ENCODE measurements at places on chromosomes 6 and 20.

DNA sequence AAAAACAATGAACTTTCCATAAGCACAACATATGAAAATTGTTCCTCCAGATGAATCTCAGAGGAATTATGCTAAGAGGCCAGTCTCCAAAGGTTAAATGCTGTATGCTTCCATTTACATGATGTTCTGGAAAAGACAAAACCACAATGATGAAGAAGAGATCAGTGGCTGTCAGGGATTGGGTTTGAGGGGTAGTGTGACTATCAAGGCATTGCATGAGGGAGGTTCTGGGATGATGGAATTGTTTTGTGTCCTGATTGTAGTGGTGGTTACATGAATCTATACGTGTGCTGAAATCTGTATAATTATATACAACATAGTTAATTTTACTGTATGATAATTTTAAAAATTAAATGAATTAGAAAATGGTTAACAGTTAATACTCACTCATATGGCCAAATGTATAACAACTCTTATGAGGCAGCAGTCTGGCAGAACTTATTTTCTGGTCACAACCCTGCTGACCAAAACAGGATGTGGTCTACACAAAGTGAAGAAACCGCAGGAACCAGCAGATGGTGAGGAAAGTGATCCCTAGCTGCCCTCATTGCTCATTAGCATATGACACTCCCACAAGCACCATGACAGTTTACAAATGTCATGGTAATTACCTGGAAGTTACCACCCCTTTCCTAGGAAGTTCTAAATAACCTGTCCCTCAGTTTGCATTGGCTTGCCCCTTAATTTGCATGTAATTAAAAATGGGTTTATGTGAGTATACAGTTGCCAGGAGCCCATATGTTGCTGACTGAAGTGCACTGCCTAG is 31.9 kb downstream of the NSFL1C start:
- DNase-seq, result no peak

GRCh38 chr6:43768983-43769525 is 957 bp upstream of the VEGFA start:
- peak; percentile 89 for DNase-seq

GRCh38 chr6:37050045-37050853 is 44.8 kb downstream of the FGD2 start:
- no peak for DNase-seq

DNA sequence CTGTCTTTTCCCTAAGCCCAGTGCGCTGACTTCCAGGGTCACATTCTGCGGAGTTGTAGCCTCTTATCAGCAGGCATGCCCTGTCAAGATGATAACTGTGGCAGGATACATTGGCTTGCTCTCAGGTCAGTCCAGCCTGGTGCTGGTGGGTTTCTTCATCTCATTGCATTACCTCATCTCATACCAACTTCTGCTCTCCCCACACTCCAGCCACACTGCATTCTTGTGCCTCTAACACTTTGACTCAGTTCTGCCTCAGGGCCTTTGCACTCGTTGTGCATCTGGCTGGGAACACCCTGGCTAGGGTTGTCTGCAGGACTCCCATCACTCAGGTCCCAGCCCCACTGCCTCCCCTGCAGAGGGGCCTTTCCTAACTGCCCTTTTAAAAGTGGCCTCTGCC is 110.3 kb upstream of the BACH2 start:
- DNase-seq, result no peak

DNA sequence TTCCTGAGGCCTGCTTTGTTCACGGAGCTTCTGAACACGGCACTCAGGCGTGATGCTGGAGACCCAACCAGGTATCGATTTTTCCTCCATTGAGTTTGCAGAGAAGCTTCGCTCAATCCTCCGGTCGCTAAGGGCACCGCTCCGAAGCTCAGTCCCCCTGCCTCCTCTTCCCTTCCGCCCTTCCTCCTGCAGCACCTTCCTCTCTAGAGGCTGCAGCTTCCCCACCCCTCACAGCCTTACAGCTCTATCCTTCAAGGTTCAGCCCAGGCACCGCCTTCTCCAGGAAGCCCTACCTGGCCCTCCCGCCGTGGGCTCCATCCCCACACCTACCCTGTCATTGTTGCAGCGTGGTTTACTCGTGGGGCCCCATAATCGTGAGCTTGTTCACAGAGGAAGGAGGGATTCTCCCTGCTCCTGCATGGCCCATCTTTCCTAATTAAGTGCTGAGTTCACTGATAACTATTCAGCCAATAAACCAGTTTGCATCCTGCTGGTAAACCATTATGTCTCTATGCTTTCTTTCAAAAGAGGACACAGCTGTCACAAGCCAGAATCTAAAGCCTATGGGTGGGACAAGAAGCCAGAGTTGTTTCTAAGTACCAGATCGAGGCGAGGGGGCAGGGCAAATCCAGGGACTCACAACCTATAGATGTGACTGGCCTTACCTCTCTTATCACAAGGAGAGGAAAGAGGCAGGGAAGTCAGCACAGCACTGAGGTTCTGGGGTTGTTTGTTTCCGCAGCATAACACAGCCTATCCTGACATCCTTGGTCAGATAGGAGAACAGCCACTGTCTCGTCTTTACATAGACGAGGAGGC is 152.0 kb downstream of the GRM4 start:
- DNase-seq, result no peak

DNA sequence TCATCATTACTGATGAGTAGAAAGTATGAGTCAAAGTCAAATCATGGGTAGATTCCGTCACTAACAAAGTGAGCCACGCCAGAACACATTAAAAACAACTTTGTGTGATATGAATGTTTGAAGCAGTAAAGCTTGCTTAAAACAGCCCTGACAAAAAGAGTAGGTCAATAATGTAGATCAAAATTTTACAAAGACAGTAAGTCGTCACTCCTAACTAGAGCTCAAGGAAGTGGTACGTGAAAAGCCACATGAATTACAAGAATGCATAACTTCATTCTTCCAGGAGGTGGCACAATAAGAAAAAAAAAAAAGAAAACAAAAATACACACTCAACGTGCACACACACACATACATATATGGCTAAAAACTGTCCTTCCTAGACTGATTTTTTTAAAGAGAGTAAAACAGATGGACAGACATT is 69.9 kb downstream of the HACE1 start:
- DNase-seq, result no peak

DNA sequence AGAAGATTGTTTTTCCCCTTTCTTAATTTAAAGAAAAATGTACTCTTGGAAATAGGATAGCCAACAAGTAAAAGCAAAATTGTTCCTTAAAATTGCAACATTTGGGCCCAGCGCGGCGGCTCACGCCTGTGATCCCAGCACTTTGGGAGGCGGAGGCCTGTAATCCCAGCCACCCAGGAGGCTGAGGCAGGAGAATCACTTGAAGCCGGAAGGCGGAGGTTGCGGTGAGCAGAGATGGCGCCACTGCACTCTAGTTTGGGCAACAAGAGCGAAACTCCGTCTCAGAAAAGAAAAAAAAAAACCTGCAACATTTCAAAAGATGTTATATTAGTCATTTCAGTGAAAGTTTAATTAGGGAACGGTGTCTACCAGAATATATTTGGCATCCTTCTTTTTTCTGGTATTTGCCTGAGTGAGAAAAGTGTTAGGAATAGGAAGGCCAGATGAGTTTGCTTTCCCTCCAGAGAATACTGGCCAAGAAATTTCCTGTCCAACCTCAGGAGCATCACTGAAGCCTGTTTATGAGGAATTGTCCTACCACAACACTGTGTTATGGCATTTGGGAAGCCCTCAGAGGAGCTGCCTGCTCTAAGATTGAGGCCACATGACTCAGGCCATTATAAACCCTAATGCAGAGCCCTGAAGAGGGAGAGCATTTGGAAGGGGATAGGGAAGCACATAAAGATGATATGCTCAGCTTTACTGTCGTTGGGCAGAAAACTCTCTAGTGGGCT is 1.2 kb upstream of the GJA1 start:
- DNase-seq, result no peak

- DNase-seq, result no peak
These were observed 65.7 kb upstream of the TNFRSF21 start for GRCh38 chr6:47375426-47375825.

- no peak for DNase-seq
These were observed 108.1 kb downstream of the TMEM200A start for GRCh38 chr6:130473886-130474285.

DNA sequence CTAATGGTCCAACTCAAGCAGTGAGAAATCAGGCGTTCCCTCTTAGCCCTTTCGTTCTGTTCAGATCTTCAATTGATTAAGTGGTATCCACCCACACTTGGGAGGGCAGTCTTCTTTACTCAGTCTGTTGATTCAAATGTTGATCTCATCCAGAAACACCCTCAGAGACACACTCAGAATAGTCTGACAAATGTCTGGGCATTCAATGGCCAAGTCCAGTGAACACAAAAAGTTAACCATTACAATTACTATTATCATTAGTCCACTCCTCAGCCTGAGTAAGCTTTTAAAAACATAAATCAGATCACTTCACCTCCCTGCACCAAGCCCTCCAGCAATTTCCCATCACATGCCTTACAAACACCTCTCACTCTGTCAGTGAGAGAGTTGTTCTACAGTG is 423.2 kb downstream of the RFPL4B start:
- DNase-seq, result no peak

DNA sequence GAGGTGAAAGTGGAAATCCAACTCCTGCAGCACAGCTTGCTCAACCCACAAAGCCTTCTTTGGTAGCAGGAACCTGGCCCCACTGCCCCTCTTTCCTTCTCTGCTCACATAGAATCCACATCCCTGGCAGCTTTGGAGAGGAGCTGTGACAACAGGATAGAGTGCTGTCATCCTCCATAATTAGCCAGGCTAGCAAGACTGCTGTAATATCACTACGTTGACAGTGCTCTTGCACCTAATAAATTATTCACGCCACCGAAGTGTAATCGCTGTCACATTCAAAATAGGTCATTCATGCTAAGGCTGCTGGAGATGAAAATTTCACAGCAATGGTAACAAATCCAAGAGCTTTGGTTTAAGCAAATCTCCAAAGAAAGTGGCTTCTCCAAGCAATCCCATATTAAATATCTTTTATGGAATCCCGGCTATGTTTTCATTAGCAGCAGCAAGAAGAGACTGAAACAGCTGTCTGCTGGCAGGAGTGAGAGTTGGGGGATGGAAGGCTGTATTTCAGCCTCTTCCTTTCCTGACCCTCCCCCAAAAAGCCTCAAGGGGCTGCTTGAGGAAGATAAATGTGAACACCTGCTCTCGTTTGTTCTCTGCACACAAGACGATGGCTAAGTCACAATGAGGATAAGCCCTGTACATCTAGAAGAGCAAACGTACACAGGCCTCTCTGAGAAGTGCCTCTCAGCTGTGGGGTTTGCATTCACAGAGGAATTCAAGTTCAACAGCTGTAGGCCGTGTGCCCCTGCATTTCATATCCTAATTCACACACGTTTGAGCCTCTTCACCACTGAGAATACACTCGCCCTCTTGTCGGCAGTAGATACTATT is 16.5 kb downstream of the RIPOR2 start:
- DNase-seq, result peak; percentile 73

- DNase-seq, result no peak
These were observed 159.9 kb upstream of the PCSK2 start for GRCh38 chr20:17066902-17067301.

DNA sequence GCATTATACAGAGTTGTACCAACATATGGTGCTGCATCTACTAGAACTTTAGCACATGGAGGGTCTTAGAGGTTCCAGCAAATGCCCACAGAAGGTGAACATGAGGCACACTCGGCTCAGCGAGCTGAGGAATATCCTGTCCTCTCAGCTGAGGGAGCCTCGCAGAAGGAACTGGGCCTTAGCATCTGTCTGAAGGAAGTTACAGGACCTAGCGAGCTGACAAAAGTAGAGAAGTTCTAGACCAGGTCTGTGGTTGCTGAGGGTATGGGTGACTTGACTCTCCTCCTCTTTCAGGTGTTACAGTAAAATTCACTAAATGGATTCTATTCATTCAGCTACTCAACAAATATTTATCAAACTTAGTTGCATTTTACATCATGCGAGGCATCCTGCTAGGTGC is 157.2 kb downstream of the ZDHHC14 start:
- DNase-seq, result no peak

DNA sequence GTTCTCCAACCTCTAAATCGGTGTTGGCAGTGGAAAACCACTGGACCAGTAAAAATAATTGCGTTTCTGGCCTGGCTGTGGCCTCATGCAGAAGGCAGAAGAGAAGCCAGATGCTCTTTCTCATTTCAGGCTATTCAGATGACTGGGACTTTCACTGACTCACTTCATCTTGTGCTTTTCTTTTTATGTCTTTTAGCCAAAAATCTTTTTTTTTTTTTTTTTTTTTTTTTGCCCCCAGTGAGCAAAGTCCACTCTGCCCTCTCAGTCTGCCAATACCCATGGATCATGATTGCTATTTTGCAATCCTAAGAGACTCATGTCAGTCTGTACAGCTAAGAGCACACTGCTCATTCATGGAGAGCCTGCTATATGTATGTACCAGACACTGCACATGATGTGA is 962.5 kb downstream of the KIF16B start:
- DNase-seq, result no peak

DNA sequence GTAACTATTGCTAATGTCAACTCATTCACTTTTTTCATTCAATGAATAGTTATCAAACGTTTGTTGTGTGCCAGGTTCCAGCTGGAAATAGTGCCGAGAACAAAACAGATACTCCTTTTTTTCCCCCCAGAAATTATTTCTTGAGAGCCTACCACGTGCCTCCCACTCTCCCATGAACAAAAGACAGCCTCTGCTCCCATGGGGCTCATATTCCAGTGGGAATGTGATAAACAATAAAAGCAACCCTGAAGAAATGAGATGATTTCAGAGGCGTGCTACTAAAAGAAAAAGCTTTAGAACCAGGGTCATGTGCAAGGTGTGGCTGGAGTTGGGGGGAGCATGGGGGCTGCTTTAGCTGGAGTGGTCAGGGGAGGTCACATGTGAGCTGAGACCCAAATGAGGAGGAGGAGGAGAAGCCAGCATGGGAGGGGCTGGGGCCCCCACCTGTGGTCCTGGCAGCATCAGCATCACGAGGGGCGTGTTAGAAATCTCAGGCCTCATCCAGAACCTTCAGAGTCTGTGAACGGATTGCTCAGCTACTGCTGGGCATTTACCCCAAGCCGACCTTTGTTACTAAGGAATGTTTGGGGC is 157.4 kb downstream of the EYA2 start:
- DNase-seq, result no peak

- DNase-seq, result no peak
These were observed 838.0 kb upstream of the DEFB115 start for GRCh38 chr20:30419466-30419865.

Data from hindlimb muscle (tissue), 1 donor.